ENCODE measurements at places on chromosomes 11 and 22.
A peak's percentile ranks its signal among the peaks of the same experiment; 100 is the strongest.

GRCh38 chr11:132862137-132862536, 670.2 kb downstream of the OPCML start:
- no peak for DNase-seq

DNA sequence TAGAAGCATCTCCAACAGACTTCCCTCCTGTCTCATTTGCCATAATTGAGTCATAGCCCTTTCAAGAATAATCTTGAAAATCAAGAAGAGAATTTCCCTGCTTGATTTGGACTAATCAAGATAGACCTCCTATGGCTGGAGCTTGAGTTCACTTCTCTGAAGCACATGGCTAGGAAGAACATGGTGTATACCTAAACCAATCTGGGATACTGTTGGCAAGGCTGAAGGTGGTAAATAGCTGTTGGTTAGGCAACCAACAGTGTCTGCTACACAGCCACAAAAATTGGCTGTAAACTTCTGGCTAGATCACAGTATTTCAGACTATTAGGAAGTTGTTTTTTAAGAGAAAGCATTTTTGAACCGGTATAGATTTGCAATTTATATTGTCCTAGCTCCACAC, 4.9 kb downstream of the CRYAB start:
- no peak for DNase-seq

GRCh38 chr11:68212421-68213134, 518 bp downstream of the KMT5B start:
- peak; percentile 90 for DNase-seq

GRCh38 chr11:36596880-36597279, 1.2 kb downstream of the RAG2 start:
- no peak for DNase-seq

GRCh38 chr11:86621854-86622253, 50.6 kb downstream of the ME3 start:
- DNase-seq = no peak

DNA sequence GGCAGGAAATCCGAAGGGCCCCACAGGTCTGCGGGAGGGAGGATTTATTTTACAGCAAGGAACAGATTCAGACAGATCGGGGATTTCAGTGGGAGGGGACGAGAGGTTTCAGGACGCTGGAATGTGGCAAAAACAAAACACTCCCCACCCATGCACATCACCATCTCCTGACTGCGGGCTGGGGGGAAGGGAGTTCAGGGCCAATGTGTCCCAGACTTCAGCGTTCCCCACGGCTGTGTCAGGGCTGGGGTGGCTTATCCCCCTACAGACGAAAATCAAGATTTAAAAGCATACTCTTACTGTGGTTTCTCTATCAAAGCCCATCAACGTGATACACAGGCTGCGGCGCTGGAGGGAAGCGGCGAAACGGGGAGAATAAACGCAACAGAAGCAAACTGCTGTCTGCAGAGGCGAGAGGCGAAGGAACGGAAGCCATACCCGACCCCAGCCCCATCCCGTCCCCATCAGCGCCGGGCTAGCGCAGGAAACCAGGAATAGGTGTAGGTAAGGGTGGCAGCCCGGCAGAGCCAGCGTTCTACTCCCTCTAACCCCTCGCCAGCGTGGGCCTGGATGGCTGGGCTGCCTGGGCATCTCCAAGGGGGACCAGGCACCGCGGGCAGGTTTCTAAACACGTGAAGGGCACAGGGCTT, 2.7 kb downstream of the TENM4 start:
- DNase-seq = peak; percentile 83

DNA sequence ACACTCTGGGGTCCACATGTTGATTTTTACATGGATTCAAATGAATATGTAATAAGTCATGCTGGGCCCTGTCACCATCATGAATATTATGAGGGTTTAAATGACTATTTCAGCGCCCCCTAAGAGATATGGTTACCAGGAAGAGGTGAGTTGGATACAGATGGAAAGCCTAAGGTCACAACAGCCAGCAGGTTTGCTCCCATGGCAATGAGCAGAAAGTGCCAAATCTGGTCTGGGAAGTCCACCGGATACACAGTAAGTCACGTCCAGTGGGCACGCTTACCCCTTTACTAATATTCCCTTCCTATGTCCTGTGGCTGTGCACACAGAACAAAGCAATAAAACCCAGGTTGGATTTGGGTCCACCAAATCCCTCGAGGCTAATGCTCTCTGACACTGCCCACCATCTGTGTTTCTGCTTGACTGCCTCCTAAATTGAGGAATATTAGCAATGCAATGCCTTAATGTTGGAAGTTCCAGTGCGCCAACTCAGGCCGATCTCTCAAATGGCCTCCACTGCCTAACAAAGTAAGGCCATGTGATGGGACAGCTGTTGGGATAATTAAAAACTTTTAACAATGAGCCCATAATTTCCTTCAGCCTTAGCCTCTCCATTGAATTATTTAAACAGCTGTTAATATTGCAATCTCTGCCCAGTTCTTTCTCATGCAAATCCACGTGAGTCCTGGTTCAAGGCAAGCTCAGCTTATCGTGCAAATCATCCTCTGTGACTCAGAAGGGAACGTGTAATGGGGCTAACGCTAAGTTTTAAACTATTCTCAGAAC, 97.6 kb downstream of the SLC1A2 start:
- no peak for DNase-seq
